ENCODE measurements at places on chromosomes 16 and 17. TPM values are rescaled to one million over a fixed set of nuclear protein-coding genes. Genes with fewer than 3 reads are reported as not detected.
A peak's percentile ranks its signal among the peaks of the same experiment; 100 is the strongest.

- no peaks in the 10 kb centered on the region for H3K4me1 ChIP-seq
- no peak overlapping the region for H3K4me3 ChIP-seq
- no peaks in the 10 kb centered on the region for H3K27me3 ChIP-seq
Measured at GRCh38 chr17:70879401-70879800, 710.1 kb downstream of the KCNJ2 start.

DNA sequence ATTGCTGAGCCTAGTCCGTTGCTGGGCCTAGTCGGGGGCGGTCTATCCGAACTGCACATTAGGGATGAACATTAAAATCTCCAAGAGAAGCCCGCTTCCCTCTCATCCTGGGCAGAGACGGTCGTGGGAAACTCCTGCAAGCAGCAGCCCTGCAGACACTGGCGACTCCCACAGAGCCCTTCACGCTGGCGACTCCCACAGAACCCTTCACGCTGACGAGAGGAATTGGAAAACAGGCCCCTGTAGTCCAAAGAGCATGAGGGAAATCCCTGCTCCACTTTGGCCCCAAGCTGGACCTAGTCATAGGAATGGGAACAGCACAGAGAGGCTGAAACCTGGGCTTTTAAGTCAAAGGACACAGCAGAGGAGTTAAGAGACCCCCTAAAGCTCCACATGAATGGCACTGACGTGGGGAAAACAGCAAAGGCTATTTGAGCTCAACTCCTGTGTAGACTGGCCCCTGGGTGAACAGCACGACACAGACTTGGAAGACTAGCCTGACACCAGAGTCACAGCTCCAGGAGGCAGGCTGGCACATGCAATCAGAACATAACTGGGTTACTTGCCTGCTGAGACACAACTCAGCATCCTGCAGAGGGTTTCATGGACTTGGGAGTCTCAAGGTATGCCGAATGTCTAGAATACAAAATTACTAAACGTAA lies 42.2 kb downstream of the WDR45B start:
- no peak for DNase-seq
- H3K4me1 ChIP-seq: peaks cover 11% of the 10 kb centered on the region
- no peak overlapping the region for H3K4me3 ChIP-seq
- H3K36me3 ChIP-seq: peaks cover 8% of the 10 kb centered on the region

DNA sequence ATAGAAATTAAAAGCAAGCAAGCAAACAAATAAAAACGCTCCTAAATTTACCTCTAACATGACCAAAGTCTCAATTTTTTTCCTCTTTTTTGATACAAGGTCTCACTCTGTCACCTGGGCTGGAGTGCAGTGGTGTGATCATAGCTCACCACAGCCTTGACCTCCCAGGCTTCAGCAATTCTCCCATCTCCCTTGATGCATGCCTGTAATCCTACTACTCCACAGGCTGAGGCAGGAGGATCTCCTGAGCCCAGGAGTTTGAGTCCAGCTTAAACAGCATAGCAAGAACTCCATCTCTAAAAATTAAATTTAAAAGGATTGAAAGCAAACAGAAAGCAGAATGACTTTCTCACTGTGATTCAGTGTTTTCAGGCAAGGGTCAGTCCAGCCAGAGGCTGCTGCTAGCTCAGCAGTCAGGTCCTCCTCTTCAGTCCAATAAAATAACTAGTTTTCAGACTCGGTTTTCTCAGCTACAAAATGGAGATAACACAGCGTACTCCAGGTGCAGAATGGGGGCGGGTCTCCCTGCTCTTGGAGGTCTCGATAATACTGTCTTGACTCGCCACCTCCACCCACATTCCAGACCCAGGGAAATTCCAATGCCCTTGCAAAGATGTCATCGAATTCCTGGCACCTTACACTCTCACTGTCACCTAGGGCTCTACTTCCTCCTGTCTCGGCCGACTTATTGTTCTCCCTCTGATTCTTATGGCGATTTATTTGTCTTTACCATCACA lies 20.7 kb upstream of the MRTFB start:
- H3K36me3 ChIP-seq: no peaks in the 10 kb centered on the region
- no peaks in the 10 kb centered on the region for H3K27me3 ChIP-seq
- no peaks in the 10 kb centered on the region for H3K4me1 ChIP-seq

GRCh38 chr17:81432941-81433340 lies 37.7 kb downstream of the BAHCC1 start:
- no peak overlapping the region for H3K27ac ChIP-seq
- H3K4me3 ChIP-seq: no peak overlapping the region
- no peaks in the 10 kb centered on the region for H3K36me3 ChIP-seq
- H3K27me3 ChIP-seq: peaks cover 7% of the 10 kb centered on the region

DNA sequence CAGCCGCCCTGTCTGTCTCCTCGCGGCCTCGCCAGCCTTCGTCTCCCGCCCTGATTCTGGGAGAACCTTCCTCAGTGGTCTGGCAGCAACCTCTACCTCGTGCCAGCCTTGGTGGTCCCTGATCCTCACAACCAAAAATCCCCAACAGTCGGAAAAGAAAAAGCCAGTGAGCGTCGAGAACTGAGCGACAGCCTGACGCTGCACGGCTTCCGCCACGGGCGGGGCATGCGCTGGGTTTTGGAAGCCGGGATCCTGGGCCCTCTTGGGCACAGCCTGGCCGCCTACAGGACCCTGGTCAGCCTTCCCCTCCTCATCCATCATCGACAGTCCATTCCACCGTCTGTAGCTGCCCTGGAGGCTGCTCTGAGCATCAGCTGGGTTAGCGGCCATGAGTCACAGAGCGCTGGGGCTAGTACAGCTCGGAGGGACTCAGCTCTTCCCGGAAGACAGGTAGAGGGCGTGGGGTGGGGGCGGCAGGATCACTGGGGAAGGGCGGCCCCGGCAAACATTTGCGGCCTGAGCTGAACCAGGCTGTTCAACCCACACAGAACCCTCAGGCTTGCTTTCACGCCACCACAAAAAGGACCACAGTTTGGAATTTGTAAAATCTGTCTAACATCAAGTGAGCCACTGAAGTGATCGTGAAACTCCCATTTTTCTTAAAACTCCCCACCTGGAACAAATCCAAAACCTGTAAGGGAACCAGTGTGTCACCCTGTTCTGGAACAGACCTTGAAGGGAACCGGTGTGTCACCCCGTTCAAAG lies 55.4 kb upstream of the DOC2B start:
- no peak overlapping the region for H3K4me3 ChIP-seq
- H3K27ac ChIP-seq: no peak overlapping the region
- H3K4me1 ChIP-seq: peaks cover 14% of the 10 kb centered on the region
- DNase-seq: peak; percentile 4

GRCh38 chr16:56257239-56257638 lies 66.0 kb downstream of the GNAO1 start:
- peaks cover 39% of the 10 kb centered on the region for H3K4me1 ChIP-seq
- DNase-seq: peak; percentile 58
- no peaks in the 10 kb centered on the region for H3K27me3 ChIP-seq
- H3K36me3 ChIP-seq: no peaks in the 10 kb centered on the region
- H3K27ac ChIP-seq: peak overlapping the region; percentile 64
- H3K4me3 ChIP-seq: no peak overlapping the region

DNA sequence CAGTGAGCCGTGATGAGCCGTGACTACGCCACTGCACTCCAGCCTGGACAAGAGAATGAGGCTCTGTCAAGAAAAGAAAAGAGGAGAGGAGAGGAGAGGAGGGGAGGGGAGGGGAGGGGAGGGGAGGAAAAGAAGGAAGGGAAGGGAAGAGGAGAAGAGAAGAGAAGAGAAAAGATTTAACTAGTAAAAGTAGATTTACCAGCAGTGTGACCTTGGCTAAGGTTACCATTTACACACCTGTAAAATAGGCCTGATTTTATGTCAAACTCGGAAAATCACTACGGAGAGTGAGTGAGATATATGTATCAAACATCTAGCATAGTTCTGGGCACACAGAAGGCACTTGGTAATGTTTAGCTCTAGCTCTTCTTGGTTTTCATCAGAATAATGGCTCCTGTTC lies 109.2 kb downstream of the LYRM1 start:
- no peak overlapping the region for H3K27ac ChIP-seq
- no peaks in the 10 kb centered on the region for H3K36me3 ChIP-seq
- no peaks in the 10 kb centered on the region for H3K4me1 ChIP-seq
- no peak overlapping the region for H3K4me3 ChIP-seq
- DNase-seq: no peak

- H3K4me1 ChIP-seq: peaks cover 6% of the 10 kb centered on the region
- peak overlapping the region; percentile 47 for H3K4me3 ChIP-seq
- H3K36me3 ChIP-seq: no peaks in the 10 kb centered on the region
- peaks cover 9% of the 10 kb centered on the region for H3K27me3 ChIP-seq
Measured at GRCh38 chr17:58531661-58532554, 17.5 kb upstream of the MTMR4 start.

DNA sequence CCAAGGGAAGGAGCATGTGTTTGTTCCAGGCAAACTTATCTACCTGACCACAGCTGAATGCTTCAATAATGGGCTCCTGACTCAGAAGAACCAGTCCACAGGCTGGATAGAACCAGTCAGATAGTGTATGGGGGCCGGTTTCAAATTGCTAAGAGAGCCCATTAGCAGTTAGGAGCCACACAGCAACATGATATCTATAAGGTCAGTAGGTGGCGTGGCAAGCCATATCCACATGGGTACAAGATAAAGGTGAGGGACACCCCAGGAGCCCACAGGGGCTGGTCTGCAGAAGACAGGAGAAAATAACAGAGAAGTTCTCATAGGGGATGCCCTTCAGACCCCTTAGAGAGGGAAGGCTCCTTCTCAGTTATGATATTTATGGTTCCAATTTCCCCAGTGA lies 31.6 kb upstream of the CDRT15 start:
- no peaks in the 10 kb centered on the region for H3K4me1 ChIP-seq
- H3K27me3 ChIP-seq: no peaks in the 10 kb centered on the region
- H3K4me3 ChIP-seq: no peak overlapping the region
- no peak for DNase-seq

- H3K4me1 ChIP-seq: peaks cover 16% of the 10 kb centered on the region
- H3K27me3 ChIP-seq: no peaks in the 10 kb centered on the region
- no peak for DNase-seq
- no peak overlapping the region for H3K27ac ChIP-seq
- H3K36me3 ChIP-seq: no peaks in the 10 kb centered on the region
- H3K4me3 ChIP-seq: no peak overlapping the region
Measured at GRCh38 chr16:11593581-11593980, 6.9 kb upstream of the LITAF start.

DNA sequence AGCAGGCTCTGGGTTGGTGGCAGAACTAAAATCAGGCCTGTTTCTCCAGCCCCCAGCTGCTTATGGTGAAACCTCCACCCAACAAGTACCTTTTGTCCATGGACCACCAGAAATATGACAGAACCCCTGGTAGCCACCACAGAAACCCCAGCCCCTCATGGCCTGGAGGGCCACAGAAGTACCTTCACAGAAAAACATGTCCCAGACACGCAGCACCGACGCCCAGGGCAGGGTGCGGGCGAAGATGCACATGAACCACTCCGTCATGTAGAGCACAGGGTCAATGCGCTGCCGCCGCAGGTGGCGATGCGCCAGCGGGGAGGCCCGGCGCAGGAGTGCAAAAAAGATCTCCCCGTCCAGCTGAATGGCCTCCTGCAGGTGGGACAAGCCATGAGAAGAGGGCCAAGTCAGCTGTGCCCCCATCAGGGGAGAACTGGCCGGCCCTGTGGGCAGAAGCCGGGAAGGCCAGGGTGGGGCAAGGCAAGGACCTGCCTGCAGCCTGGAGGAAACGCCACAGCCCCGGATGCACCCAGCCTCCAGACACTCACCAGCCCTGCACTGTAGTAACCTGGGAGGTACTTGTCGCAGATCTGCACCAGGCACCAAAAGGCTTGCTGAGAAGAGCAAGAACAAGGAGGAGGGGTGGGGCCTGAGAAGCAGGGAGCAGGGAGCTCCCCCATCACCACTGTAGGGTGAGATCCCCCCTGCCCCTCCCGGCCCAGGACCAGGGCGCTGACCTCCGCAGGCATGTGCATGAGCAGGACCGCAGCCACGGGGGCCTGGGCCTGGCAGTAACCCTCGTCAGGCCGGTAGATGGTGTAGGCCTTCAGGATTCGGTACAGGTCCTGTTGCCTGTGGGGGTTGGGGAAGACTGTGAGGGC lies 4.1 kb upstream of the CD2BP2 start:
- no peak overlapping the region for H3K4me3 ChIP-seq
- H3K36me3 ChIP-seq: no peaks in the 10 kb centered on the region
- DNase-seq: no peak
- no peaks in the 10 kb centered on the region for H3K27me3 ChIP-seq
- peaks cover 13% of the 10 kb centered on the region for H3K4me1 ChIP-seq

- no peak overlapping the region for H3K4me3 ChIP-seq
- DNase-seq: no peak
- H3K27me3 ChIP-seq: no peaks in the 10 kb centered on the region
- no peak overlapping the region for H3K27ac ChIP-seq
- H3K4me1 ChIP-seq: peaks cover 4% of the 10 kb centered on the region
- H3K36me3 ChIP-seq: peaks cover 14% of the 10 kb centered on the region
Measured at GRCh38 chr17:40157973-40158372, 17.6 kb downstream of the CASC3 start.

DNA sequence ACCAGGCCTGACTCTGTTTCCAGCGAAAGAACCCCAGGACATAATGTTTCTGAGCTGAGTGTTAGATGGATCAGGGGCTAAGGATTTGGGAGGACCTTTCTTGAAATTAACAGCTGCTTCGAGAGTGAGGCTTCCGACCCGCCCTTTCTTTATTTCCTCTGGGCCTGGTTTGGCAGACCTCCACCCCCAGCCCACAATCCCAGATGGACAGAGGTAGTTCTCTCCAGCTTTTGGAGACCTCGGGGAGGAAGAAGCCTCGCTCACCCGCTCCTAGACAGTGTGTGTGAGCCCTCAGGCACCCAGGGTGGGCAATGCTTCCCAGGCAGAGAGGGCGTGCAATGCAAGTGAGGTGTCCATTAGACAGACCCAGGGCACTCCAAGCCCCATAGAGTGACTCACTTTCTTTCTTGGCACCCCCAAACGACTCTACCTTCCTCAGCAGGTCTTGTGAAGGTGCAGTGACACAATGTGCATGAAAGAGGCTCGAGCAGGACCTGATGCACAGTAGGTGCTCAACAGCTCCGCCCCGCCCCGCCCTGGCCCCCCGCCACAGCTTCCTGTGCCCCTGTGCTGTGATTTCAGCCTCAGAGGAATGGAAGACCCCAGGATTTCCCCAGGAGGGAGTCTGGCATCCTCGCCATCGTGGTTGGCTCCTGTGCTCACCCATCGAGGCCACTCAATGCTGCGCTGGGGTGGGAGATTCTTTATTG lies 50.7 kb upstream of the TOB1 start:
- H3K4me1 ChIP-seq: peaks cover 52% of the 10 kb centered on the region
- H3K36me3 ChIP-seq: no peaks in the 10 kb centered on the region
- no peak overlapping the region for H3K4me3 ChIP-seq
- DNase-seq: no peak
- peak overlapping the region; percentile 5 for H3K27ac ChIP-seq
- H3K27me3 ChIP-seq: no peaks in the 10 kb centered on the region

DNA sequence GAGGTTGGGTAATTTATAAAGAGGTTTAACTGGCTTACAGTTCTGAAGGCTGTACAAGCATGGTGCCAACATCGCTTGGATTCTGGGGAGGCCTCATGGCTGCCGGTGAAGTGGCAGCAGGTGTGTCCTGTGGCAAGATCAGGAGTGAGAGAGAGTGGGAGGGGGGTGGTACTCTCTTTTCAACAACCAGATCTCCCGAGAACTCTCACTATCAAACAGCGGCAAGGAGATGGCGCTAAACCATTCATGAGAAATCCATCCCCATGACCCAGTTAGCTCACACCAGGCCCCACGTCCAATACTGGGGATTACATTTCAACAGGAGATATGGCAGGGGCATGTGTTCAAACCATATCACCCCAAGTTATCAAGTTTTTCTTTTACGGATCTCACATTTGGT lies 44.0 kb upstream of the CBX4 start:
- H3K36me3 ChIP-seq: no peaks in the 10 kb centered on the region
- H3K27me3 ChIP-seq: peaks cover 37% of the 10 kb centered on the region
- no peak overlapping the region for H3K27ac ChIP-seq
- no peak for DNase-seq
- H3K4me1 ChIP-seq: no peaks in the 10 kb centered on the region
- H3K4me3 ChIP-seq: no peak overlapping the region

Gene CDC6
- 3.2 TPM for total RNA-seq

Gene CHST4
- total RNA-seq: not detected

Gene FBXL19
- 19.4 TPM for total RNA-seq

Gene ZCCHC14
- total RNA-seq: 45.7 TPM

Gene RNF112
- total RNA-seq: 2.2 TPM

Gene ZSCAN32
- 12.3 TPM for total RNA-seq

Gene GALR2
- 3.2 TPM for total RNA-seq

Gene SHBG
- total RNA-seq: not detected

Data from transverse colon (tissue), 4 donors.